Stimulated activated CD8-positive, alpha-beta memory T cell treated with anti-CD3 and anti-CD28 coated beads, Interleukin-4, amount 100 ng/mL, for 1 hour (primary cell): ENCODE measurements at places on chromosomes 1 and 21.

- DNase-seq, result no peak
Measured at GRCh38 chr1:241615043-241615974, 24.9 kb downstream of the CHML start.

DNA sequence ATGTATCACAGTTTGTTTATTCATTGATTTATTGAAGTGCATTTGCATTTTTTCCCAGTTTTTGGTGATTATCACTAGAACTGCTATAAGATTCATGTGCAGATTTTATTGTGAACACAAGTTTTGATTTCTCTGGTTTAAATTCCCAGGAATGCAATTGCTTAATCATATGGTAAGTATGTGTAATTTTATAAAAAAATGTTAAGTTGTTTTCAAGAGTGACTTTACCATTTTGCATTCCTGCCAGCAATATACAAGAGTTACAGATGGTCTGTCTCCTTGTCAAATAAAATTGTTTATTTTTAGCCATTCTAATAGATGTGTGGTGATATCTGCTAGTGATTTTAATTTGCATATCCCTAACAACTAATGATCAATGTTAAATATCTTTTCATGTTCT lies 127.3 kb upstream of the APP start:
- no peak for DNase-seq

DNA sequence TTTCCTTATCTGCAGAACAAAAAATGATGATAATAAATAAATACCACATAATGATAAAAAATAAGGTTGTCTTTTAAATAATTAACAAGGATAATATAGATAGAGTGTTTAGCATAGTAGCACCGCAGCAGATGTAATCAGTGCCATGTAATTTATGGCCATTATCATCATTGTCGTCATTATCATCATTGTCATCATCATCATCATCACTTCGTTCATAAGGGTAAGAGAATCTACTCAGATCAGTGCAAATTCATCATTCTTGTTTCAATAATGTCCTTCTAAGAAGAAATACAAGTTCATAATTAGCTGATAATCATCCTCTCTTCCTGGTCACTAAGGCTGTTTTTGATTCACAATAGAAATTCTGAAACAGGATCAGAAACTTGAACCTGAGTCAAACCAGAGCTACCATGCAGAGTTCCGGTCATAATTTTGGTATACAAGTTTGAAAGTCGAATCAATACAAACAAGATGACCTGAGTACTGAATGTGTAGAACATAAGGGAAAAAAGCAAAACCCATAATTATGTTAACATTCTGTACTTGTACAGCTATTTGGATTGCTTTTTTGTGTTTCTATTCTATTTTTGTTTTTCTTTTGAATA lies 172.0 kb downstream of the LRRC40 start:
- no peak for DNase-seq

DNA sequence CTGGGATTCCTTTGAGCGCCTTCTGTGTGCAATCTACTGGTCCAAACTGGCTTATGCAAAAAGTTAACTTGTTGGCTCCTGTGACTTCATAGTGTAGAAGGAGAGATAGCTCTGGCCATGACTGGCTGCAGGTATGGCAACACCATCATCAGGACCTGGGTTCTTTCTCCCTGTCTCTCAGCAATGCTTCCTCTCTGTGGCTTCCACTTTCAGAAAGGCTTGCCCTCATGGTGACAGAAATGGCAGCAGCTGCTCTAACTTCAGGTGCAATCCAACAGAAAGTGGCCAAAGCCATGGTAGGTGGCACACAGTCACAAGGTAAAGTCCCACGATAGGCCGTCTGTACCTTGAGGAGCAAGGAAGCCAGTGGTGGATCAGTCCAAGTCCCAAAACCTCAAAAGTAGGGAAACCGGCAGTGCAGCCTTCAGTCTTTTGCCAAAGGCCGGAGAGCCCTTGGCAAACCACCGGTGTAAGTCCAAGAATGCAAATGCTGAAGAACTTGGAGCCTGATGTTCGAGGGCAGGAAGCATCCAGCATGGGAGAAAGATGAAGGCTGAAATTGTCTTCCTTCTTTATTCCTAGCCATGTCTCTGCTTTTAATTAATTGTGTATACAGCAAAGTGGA lies 45.0 kb downstream of the ZBTB40 start:
- no peak for DNase-seq

GRCh38 chr1:97163591-97164275 lies 442.1 kb downstream of the PTBP2 start:
- DNase-seq, result no peak

DNA sequence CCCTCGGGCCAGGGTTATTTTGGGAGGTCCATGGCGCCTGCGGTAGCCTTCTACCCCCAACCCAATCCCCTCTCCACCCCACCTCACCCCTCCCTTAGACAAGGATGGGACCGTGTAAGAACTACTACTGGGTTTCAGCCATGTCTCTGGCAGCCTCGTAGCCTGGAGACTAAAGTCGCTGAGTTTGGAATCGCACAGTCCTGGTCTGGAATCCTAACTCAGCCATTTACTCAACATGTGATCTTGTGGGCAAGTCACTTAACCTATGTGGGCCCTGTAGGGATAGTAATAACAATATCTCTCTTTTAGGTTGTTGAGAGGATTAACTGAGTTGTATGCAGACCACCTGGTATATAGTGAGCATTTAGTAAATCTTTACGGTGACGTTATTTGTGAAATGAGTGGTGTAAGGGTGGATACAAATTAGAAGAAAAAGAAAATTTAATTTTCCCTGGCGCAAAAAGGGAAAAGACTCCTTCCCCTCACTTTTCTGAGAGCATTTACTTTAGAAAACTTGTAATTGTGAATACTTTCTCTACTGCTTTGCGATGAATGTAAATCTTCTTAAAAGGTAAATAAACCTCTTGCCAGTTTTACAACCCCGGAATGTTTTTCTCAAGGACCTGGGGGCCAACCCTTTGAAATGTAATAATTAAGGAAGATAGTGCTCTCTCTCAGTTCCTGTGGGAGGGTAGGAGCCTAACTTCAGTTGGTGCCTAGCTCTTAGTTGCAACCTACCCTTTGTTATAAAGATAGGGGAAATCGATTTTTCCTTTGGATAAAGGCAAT lies 615 bp upstream of the MRPS15 start:
- no peak for DNase-seq

DNA sequence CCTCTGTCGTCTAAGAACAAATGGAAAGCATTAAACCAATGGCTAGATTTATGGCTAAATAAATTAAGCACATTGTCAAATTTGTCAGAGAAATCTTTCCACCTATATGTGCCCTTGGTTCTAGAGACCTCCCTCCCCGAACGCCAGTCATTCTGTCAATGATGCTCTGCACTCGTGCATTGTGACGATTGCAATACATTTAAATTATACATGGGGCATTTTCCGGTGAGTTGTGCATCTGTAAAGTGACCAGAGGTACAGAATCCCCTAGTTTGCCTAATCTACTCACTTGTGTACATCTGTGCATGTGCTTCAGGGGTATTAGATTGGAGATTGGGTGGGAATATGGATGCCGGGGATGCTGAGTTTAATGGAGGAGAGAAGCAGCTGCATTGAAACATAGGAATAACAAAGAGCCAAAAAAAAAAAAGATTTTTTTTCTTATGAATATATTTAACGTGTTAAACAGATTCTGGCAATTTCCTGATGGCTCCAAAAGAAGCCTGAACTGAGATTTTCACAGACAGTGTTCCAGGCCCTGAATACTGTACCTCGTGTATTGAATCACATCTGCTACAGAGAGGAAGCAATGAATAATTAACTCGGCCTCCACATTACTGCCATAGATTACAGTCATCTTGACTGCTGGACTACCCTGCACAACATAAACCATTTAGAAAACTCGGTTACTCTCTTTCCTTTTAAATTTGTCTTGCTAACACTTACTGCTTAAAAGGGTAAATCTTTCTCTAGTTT lies 149.0 kb upstream of the C1orf87 start:
- no peak for DNase-seq

DNA sequence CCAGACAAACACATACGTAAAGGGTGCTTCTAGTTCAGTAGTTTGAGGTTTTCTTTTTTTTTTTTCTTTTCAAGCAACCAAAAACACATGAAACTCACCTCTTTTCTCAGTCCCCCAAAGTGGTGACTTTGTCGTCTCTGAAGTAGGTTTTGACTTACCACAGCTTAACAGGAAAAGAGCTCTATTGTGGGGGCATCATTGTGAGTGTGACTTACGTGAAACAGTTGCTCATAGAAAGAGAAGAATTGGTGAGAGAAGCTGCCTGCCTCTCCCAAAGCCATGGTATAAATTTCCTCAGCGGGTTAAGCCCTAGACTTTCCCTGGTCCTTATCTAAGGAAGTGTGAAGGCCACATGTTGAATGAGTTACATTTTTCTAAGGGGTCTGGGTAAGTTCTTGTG lies 11.9 kb downstream of the FASLG start:
- no peak for DNase-seq

- DNase-seq, result no peak
Measured at GRCh38 chr1:216665406-216665805, 57.8 kb downstream of the ESRRG start.

GRCh38 chr1:47950471-47950870 lies 46.7 kb downstream of the TRABD2B start:
- no peak for DNase-seq

DNA sequence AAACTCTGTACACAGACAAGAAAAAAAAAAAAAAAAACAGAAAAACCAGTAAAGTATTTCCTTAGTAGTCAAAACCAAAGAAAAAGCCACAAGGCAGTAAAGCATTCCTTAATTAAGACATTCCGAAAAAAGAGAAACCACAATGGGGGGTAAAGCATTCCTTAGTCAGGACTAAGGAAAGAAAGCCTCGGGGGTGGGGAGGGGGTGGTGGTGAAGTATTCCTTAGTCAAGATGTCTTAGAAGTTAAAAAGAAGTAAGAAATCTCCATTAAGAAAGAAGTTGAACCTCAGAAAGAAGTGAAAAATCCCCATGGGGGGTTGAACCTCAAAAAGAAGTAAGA lies 28.2 kb upstream of the FMO1 start:
- DNase-seq, result no peak

DNA sequence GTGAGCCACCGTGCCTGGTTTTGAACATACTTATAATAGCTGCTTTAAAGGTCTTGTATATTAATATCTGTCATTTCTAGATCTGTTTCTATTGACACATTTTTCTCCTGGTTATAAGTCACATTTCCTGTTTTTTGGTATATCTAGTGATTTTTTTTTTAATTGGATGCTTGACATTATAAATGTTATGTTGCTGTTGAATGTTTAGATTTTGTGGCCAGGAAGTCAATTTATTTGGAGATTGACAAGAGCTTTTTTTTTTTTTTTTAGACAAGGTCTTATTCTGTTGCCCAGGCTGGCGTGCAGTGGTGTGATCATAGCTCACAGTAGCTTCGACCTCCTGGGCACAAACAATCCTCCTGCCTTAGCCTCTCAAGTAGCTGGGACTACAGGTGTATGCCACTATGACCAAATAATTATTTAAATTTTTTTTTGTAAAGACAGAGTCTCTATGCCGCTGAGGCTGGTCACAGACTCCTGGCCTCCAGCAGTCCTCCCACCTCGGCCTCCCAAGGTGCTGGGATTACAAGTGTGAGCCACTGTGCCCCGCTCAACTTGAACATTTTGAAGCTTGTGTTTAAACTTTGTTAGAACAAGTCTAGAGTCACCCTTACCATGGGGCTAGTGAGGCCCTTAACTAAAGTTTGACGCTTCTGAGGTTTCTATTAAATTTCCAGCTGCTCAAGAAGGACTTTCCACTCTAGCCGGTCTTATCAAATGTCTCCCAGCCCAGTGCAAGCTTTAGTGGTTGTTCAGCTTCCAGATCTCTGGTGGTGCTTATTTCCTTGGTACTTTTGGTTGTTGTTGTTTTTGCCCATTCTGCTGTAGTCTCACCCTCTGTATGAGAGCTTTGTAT lies 8.6 kb upstream of the CHI3L2 start:
- no peak for DNase-seq

DNA sequence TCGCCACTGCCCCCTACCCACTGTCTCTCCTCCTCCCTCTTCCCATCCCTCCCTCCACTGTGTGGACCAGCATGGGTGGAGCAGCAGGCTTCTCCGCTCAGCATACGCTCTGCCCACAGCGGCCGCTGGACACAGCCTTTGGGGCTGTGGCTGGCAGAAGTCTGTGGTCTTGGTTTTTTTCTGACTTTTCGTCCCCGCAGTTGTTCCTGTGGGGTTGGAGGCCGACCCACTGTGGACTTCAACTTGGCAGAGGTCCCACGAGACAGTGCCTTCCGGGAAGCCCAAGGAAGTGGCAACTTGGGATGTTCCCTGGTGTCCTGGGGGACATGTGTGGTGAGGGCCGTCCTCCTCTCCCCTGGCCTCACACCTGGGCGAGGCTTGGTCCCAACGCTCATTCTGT lies 162.5 kb upstream of the C1orf174 start:
- no peak for DNase-seq

- no peak for DNase-seq
Measured at GRCh38 chr1:113325022-113325421, 65.3 kb upstream of the MAGI3 start.

- DNase-seq, result peak; percentile 55
Measured at GRCh38 chr1:27556781-27557595, 47.0 kb downstream of the AHDC1 start.

DNA sequence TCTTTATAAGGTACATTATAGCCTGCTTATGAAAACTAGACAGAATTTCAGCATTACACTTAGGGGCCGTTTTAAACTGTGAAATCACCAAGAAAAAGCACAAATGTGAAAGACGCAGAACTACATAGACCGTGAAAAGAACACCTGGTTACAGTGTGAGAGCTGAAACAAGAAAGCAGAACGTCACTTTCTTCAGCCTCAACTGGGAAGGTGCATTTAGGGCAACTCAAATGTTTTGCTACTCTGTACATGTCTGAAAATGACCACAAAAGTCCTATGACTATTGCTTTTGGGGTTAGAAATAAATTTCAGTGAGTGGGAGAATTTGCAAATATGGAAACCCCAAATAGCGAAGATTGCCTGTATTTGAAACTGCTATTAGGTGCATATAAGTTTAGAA lies 268.7 kb downstream of the OLFM3 start:
- no peak for DNase-seq

DNA sequence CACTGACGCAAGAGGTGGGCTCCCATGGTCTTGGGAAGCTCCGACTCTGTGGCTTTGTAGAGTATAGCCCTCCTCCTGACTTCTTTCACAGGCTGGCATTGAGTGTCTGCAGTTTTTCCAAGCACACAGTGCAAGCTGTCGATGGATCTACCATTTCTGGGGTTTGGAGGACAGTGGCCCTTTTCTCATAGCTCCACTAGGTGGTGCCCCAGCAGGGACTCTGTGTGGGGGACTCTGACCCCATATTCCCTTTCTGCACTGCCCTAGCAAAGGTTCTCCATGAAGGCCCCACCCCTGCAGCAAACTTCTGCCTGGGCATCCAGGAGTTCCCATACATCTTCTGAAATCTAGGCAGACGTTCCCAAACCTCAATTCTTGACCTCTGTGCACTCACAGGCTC lies 236.2 kb downstream of the COL11A1 start:
- DNase-seq, result no peak
